ENCODE measurements at places on chromosomes 6 and 20.

DNA sequence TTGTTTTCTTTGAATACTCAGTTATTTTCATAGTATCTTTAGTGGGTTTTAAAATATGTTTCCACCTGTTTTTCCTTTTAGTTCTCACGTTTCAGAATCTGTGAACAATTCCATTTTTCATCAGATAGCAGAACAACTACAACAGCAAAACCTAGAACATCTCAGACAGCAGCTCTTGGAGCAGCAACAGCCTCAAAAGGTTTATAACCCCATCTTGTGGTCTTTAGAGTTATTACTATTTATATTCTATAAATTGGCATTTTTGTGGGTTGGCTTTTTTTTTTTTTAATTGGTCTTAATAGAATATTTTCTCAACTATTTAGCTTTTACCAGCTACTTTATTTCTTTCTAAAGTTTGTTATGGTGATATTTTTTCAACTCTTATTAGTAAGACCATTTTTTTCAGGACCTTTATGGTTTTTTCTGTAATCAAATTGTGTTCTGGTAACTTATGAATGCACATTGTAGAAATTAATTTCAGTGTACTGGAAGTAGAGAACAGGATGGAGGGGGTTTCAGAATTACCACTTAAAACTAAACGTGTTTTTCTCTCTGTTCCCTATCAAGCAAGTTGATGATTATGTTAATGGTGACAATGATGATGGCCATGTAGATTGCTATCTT, 72.2 kb downstream of the SCAF8 start:
- DNase-seq: no peak

DNA sequence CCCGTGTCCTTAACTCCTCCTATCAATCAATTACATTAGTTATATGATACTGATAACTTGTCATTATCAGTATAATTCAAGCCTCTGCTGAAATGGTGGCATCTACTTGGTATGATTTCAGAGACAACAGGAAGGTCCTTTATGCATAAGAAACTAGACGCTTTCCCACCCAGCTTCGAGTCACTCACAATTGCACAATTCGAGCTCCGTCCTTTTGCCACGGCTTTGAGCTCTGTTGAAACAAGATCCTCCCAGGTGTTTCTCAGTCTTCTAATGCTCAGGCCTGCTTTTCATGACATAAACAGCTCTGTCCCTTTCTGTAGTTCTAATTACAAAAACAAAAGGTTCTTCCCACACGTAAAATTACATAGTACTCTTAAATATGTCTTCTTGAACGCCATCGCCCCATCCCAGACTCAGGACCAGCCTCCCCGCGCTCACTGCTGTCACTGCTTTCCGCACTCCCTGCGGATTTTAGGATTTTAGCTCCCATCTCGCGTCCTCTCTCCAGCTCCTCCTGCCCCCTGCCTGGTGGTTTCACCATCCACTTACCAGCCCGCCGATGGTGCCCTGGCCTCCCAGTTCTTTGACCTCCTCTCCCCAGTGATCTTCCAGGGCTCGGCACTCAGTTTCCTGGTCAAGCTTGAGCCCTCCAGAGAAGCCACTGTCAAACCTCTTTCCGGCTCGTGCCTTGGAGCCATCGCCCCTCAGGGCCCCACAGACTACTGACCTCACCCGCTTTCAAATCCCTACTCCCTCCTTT, 23.2 kb upstream of the PNPLA1 start:
- no peak for DNase-seq

GRCh38 chr20:14407336-14407735, 69.9 kb upstream of the FLRT3 start:
- no peak for DNase-seq

GRCh38 chr6:128827675-128828464, 55.1 kb upstream of the LAMA2 start:
- DNase-seq: no peak

DNA sequence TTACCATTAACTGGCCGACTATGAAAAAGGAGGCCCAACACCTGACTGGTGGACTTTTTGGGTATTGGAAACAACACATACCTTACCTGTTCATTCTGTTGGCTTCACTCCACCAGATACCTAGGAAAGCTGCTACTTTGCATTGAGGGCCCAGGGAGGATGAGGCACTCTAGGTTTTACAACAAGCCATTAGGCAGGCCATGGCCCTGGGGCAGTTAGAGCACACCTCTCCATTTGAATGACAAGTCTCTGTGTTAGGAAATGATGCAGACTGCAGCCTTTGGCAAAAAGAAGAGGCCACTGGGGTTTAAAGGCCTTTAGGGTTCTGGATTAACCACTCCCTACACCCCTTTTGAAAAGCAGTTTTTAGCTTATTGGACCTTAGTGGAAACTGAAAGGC, 144.3 kb downstream of the OR2B2 start:
- no peak for DNase-seq

DNA sequence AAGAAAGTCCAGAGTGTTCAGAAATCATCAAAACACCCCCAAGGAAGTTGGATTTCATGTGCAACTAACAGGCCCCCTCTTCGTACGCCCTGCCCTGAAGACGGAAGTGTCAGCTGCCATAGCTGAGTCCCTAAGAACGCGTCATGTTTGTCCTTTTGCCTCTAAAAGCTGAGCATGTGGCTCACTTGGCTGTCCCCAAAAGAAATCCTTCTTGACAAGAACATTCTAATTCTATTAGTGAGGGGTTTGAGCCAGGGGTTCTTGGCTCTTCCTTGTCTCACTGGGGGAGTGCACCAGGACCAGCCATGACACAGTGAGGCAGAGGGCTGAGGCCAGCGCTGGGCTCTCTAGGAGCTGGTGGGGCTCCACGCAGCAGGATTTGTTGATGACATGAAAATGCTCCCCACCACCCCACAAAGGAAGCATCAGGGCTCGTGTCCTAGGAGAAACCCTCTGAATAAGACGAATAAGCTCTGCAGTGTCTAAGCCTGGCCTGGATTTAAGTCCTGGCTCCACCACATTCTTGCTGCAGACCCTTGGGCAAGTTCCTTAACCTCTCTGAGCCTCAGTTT, 20.0 kb upstream of the SPO11 start:
- DNase-seq: peak; percentile 43

GRCh38 chr6:157557559-157557958, 176.6 kb downstream of the ZDHHC14 start:
- DNase-seq: peak; percentile 49

GRCh38 chr6:163415620-163416556, 1.4 kb downstream of the QKI start:
- no peak for DNase-seq

DNA sequence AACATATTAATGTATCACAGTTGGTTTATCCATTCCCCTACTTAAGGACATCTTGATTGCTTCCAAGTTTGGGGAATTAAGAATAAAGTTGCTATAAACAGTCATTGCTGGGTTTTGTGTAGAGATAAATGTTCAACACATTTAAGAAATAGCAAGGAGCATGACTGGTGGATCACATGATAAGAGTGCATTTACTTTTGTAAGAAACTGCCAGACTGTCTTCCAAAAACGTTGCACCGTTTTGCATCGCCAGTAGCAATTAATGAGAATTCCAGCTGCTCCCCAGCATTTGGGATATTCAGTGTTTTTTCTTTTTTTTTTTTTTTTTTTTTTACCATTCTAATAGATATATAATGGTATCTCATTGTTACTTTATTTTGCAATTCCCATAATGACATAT, 695.7 kb upstream of the GJE1 start:
- DNase-seq: no peak

- DNase-seq: no peak
Measured at GRCh38 chr20:8829256-8829655, 239.6 kb upstream of the PLCB4 start.

- no peak for DNase-seq
Measured at GRCh38 chr6:137230547-137230946, 11.4 kb upstream of the IFNGR1 start.

DNA sequence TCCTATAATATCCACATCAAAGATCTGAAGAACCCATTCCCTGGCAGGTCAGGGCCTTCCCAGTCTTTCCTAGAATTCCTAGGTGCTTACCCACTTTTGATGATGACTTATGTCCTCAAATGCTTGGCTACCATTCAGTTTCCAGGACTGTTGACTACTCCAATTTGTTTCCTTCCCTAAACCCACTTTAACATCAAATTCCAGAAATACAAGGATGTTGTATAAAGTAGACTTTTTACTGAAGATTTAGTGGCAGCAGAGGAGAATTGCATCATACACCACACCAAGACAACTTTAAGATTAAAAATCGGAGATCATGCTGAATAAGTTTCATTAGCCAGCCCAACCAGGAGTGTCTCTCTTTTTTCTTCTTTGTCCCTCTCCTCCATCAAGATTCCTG, 203.3 kb upstream of the LAMP5 start:
- DNase-seq: no peak

- peak; percentile 69 for DNase-seq
Measured at GRCh38 chr6:167487749-167488664, 163.1 kb downstream of the TTLL2 start.

GRCh38 chr6:69594405-69594804, 202.4 kb downstream of the LMBRD1 start:
- DNase-seq: no peak

DNA sequence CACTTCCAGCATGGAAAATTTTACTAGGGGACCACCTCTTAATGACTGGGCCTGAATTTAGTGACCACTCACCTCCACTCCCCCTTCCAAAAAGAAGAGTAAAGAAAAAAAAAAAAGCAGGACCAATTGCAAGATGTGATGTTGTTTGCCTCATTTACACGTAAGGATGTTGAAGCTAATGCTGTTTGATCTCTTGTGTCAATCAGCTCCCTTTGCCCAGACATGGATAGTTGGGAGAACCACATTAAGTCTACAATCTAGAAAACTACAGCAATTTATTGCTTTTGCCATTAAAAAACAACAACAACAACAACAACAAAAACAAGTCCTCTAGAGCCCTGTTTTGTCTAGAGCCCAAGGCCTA, 11.0 kb upstream of the DSTN start:
- no peak for DNase-seq

- DNase-seq: no peak
Measured at GRCh38 chr6:140462453-140463311, 1088.2 kb upstream of the CITED2 start.

GRCh38 chr20:16533502-16533901, 39.7 kb downstream of the KIF16B start:
- DNase-seq: no peak

DNA sequence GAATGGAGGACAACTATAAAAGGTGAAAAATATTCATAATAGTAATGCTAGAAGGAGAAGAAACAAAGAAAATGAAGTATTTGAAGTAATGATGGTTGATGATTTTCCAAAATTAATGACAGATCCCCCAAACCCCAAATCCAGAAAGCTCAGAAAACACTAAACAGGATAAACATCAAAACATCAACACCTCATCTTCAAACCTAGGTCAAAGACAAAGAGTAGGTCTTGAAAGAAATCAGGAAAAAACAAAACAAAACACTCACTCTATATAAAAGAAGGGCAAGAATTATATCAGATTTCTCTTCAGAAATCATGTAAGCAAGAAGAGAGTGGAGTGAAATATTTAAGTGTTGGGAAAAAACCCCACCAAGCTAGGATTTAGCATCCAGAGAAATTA, 38.7 kb downstream of the RANBP9 start:
- DNase-seq: no peak

DNA sequence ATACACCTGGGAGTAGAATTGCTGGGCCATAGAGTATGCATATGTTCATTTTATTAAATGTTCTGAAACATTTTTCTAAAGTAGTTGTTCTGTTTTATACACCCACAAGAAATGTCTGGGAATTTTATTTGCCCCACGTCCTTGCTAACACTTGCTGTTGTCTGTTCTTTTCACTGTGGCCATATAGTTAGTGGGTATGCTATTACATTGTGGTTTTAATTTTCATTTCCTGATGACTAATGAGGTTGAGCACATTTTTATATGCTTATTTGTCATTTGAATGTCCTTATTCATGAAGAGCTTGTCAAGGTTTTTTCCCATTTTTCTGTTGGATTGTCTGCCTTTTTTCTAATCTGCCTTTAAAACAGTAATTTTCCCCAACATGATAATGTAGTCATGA, 41.5 kb upstream of the TGM3 start:
- DNase-seq: no peak

GRCh38 chr6:150032598-150032997, 7.3 kb upstream of the RAET1L start:
- DNase-seq: peak; percentile 20

GRCh38 chr6:10071631-10072220, 343.1 kb downstream of the TFAP2A start:
- DNase-seq: no peak

DNA sequence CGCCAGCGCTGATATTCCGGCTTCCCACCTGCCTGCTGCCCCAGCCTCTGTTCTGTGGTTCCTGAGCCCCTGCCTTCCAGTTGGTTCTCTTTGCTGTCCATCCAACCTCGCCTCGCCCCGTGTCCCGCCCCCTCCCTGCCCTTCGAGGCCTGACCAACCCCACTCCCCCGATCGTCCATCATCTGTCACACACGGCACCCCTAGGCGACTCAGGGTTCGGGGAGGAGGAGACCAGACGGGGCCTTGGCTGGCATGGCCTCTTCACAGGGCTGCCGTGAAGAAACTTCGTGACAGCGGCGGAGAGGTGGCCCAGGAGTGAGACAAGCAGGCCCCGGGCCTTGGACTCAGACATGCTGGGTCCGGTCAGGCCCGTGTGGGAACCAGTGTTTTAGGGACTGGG, 226.1 kb downstream of the QKI start:
- DNase-seq: no peak

DNA sequence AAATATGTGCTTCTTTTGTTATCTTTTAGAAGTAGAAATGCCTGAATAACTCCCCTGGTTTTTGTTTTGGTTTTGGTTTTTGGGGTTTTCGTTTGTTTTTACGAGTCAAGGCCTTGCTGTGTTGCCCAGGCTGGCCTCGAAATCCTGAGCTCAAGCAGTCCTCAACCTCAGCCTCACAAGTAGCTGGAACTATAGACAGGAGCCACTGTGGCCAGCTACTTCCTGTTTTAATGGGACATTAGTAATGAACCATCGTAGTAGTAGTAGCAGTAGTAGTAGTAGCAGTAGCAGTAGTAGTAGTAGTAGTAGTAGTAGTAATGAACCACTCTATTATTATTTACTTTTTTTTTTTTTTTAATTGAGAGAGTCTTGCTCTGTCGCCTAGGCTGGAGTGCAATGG, 66.0 kb downstream of the UBR2 start:
- no peak for DNase-seq

DNA sequence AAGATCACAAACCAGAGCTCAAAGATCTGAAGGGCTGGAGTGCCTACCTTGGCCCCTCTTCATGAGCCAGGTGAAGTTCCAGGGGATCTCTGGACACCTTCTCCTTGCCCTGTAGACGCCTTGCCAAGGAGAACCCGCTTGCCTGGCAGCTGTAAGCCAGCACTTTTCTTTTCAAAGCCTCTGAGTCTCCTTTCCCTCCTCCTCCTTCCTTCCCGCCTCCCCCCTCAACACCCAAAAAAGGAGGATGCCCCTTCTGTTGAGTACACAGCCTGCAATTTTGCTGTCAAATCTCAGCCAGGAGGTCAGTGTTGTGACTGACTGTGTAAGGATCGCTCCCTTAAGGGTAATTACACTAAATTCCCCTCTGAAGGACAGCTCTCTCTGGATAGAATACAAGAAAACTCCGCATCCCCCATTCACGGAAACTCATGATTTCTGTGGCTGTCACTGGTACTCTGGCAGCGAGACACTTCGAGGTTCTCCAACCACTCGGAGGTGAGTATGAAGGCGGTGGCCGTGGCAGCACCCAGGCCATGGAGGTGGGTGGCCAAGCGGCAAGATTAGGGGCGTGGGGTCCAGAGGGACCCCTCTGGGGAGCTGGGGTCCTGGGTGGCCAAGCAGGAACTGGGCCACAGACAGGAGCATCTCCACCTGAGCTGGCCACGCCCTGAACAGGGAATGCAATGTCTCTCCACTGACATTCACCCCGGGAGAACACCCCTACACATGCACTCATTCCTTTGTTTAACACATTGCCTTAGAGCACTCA, 23.2 kb upstream of the FOXP4 start:
- DNase-seq: no peak

- DNase-seq: peak; percentile 11
Measured at GRCh38 chr20:47493963-47494293, 7.8 kb upstream of the NCOA3 start.
